ENCODE measurements at places on chromosomes 4 and X.

DNA sequence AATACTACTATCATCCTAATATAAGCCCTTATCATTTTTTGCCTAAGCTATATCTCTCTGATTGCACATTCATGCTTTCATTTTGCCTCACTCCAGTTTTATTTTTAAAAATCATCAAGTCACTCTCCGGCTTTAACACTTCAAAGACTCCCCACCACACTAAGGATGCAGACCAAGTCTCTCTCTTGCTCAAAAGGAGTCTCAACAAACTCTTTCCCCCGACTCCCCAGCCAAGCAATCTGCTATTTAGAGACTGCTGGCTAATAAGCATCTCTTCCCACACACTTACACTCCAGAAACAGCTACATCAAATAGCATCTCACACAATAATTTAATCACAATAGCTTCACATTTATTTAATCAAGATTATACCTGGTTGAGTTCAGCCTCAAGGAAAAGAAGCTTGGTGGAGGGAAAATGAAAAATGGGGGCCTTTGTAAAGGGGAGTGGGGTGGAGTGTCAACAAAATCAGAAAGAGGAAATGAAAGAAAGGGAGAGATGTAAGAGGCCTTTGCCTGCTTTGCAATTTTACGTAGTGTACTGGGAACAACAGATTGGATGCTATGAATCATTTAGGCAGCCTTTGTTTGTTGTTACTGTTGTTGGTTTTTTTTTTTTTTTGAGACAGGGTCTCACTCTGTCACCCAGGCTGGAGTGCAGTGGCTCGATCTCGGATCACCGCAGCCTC, 104.1 kb upstream of the MCF2 start:
- no peak for DNase-seq

- DNase-seq = no peak
Measured at GRCh38 chr4:136302566-136302965, 1229.7 kb downstream of the PCDH18 start.

DNA sequence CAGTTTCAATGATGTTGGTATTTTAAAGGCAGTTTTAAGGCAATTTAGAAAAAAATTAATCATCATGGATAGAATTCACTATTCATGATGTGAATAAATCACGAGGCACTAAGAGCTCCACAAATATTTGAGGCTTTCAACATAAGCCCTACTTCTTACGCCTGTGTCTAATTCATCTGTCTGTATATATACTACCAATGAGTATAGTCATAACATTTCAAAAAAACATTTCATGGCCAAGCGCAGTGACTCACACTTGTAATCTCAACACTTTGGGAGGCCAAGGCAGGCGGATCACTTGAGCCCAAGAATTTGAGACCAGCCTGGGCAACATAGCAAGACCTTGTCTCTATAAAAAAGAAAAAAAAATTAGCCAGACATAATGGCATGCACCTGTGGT, 56.5 kb downstream of the FBXL5 start:
- DNase-seq = no peak

GRCh38 chr4:85362550-85362949, 112.4 kb upstream of the ARHGAP24 start:
- no peak for DNase-seq

DNA sequence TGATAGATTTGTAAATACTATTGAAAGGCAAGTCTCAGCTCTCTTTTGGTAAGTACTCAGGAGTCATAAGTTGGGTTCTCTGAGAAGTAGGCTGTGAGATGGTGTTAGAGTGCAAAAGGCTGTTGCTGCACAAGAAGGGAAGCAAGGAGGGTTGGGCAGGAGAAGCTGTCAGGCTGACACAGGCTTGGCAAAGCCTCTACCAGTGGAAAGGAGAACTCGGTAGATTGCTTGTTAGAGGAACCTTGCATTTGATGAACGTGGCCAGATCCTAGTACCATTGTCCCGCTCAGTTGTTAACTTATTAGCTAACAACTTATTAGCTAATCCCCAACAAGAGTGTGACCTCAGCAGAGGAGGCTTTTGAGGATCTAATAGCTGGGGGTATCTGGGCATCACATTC, 449.3 kb upstream of the BOD1L1 start:
- no peak for DNase-seq

- DNase-seq = no peak
Measured at GRCh38 chr4:15340332-15340731, 87.5 kb upstream of the C1QTNF7 start.

DNA sequence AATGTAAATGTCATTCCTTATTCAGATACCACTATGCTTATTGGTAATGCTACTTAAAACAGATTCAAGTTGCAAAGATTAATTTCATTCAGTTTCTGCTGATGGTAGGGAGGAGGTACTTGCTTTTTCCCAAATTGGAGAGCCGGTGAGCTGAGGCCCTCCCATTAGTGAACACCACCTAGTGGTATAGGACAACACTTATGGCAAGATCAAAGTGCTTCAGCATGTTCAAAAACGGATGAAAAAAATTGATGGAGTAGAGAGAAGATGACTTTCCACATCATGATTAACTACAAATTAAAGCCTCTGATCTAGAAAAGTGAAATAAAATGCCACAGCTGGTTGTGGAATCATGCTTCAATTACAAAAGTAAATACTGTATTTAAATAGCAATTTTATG, 112.9 kb downstream of the MBNL3 start:
- DNase-seq = no peak

GRCh38 chr4:189143263-189143952, 797.3 kb upstream of the FRG1 start:
- no peak for DNase-seq

DNA sequence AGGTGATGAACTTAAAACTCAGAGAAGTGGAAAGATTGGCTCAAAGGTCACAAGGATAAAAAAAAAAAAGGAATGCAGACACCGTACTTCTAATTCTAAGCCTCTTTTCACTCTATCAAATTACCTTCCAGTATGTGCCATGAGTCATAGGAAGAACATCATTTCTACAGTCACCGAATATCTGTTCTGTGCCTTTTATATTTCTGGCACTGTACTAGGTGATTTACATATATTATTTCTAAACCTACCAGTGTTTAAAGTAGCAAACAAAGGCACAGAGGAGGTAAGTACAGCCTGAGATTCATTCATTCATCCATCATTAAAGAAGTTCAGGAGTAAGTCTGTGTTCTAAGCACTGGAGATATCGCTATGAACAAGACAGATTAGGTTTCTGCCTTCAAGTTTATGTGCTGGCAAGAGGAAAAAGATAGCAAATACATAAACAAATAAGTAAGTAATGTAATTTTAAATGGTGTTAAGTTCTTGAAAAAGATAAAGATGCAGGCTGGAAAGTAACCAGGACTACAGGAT, 65.3 kb downstream of the PALLD start:
- no peak for DNase-seq

DNA sequence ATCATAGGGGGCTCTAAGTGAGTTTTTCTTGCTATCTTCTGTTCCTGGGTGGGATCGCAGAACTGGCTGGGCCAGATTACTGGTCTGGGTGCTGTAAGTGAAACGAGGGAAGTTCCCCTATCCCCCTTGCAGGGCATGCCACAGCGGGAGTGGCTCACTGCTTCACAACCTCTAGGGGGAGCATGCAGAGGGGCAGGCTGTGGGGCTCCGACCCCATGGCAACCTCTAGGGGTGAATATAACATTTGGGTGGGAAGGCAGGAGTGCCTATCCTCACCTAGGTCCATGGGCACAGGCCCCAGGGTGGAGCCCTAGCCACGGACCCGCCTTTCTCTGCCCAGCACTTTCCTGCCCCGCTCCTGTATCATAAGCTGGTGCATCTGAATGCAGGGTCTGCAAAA, 1.7 kb upstream of the RRAGB start:
- DNase-seq = no peak

DNA sequence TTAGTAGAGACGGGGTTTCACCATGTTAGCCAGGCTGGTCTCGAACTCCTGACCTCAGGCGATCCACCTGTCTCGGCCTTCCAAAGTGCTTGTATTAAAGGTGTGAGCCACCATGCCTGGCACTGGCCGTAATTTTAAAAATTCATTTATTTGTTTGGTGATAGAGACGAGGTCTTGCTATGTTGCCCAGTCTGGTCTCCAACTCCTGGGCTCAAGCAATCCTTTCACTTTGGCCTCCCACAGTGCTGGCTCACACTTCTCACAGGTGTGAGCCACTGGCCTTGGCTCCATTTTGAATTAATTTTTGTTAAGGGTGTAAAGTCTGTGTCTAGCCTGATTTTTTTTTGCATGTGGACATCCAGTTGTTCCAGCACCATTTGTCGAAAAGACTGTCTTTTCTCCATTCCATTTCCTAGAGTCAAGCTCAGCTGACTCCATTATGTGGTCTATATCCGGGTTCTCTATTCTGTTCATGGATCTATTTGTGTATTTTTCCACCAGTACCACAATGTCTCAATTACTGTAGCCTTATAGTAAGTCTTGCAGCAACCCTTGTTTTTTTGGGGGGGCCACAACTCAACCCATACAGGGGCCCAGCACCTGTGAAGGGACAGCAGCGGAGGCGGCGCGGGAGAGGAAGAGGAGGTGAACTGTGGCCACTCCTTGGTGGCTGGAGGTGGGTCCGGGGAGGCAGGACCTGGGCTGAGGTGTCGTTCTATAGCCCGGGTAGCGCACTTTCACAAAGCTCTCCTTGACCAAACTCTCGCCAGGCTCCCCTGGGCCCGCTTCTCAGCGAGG, 1.5 kb upstream of the NSD2 start:
- DNase-seq = no peak

DNA sequence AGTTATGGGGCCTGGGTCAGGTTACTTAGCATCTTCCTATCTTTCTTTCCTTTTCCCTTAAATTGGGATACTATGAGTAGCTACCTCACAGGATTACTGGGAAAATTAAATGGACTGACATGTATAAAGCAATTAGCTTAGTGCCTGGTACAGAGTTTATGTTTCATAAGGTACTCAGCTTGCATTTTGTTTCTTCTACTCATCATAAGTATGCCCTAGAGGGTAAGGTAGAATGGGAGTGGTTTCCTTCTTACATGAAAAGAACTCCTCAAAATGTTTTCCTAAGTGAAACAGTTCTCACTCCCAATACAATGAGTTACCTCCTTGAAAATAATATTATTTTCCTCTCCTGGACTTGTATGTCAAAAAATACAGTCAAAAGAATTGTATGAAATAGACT, 75.7 kb downstream of the NPFFR2 start:
- DNase-seq = no peak

DNA sequence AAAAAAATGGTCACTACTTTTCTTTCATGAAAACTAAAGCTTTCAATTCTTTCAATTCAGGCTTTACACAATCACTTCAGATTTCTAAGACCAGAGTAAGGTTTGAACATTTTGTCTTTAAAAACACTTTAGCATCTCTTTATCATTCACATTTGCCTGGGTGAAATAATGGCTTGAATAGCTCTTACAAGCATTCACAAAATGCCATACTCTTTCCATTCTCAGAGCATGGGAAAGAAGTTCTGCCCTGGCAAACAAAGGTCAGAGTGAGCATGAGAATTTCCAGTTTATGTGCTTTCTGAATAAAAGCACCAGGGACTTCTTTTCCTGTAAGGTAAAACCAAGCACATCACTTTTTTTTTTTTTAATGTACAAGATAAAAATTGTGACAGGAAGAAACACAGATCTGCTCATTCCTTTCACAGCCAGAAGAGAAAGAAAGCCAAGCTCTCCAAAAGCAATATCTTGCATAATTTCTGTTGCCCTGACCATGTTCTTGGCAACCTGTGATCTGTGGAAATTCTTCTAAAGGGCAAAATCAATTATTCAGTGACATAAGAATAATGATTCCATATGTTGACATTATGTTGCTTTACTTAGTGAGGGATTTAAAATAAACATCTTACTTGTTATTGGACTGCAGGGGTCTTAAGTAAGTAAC, 64.8 kb downstream of the CD40LG start:
- DNase-seq = no peak

DNA sequence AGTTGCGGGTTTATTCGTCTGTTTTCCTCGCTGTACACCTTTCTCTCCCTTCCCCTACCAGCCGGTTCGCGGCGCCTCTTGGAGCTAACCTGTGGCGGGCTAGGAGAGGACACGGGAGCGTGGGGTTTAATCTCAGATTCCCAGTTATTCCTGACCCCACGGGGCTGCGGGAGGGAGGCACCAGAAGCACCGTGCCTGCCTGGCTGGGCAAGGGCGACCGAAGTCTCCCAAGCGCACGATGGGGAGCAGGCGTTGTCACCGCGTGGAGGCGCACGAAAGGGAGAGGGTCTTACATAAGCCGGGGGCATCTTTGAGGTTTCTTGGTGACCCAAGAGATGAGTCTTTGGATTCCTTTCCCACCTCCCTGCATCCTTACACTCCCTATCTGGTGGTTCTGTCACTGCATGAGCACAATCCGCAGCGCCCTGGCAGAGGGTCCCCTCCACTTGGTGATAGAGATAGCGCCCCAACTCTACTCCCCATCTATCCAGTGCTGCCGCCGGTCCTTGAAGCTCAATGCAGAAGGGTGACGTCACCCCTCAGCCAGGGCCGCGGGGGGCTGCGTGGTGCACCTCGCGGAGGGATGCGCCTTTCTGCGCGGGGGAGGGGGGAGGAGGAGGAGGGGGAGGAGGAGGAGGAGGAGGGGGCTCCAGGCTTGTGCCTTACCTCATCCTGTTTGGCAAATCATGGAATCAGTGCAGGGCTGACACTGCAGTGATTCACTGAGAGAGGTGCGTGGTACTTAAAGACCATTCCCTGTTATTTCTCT, 793 bp downstream of the TSPAN7 start:
- peak; percentile 1 for DNase-seq

DNA sequence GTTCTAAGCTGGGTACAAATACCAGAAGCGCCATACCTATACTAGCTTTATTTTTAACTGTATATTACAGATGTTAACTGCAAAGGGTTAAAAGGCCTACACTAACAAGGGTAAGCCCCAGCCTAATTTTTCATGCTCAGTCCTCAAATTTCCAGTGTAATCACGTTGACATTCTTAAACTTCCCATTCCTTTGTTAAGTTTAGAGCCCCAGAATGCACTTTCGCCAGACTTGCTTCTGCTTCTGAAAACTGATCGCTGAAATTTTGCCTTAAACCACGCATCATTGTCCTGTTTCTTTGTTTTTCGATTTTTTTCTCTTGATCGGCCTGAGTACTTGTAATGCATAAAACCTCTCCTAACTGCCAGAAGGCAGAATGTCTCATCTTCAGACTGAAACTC, 2141.9 kb upstream of the AGA start:
- DNase-seq = no peak

DNA sequence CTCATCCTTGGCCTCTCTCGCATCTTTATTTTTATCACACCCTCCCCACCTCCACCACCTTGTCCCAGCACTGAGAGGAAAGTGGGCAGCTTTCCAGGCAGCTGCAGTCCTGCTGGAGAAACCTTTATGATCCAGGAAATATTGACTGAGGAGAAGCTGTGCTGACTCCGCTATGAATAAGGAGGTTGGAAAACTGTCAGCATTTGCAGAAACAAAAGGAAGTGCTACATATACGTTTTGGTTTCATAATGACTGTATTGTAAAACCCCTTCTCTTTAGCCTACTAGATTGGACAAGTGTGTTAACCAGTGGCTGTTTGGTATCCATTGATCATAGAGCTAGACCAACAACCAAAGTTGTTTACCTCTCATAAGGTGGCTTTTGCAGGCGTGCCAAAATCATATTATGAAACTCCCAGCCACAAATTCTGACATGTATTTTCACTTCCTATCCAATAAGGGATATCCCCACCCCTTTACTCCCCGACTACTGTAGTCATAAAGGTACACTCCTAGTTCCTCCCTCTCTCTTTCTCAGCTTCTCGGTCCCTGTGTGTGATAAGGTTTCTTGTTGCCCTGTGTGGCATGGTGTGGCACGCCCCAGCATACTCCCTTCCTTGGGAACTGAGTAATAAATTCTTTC, 88.4 kb downstream of the GPR143 start:
- no peak for DNase-seq
